Activated CD4-positive, alpha-beta T cell treated with anti-CD3 and anti-CD28 coated beads for 1 hour (primary cell): ENCODE measurements at places on chromosomes 1 and 21.
A peak's percentile ranks its signal among the peaks of the same experiment; 100 is the strongest.

- no peak for DNase-seq
These were observed 21.1 kb downstream of the SMAP2 start for GRCh38 chr1:40394491-40395172.

DNA sequence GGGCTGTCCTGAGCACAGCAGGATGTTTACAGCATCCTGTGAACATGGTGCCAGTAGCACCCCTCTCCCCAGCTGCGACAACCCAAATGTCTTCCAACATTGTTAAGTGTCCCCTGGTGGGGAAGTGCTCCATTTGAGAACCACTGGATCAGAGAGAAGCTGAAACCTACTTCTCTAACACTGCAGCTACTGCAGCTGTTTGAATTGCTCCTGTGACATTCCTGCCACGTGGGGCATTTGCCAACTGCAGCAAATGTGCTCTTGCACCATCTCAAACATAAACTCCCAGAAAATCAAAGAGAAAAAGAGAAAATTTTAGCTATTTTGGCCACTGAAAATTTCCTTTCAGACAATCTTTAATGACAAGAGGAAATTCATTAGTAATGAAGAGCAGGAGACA lies 11.0 kb downstream of the SLC2A5 start:
- DNase-seq: no peak

GRCh38 chr21:38355992-38356781 lies 99.4 kb downstream of the KCNJ15 start:
- peak; percentile 56 for DNase-seq

- no peak for DNase-seq
These were observed 24.3 kb upstream of the NBL1 start for GRCh38 chr1:19619697-19620384.

DNA sequence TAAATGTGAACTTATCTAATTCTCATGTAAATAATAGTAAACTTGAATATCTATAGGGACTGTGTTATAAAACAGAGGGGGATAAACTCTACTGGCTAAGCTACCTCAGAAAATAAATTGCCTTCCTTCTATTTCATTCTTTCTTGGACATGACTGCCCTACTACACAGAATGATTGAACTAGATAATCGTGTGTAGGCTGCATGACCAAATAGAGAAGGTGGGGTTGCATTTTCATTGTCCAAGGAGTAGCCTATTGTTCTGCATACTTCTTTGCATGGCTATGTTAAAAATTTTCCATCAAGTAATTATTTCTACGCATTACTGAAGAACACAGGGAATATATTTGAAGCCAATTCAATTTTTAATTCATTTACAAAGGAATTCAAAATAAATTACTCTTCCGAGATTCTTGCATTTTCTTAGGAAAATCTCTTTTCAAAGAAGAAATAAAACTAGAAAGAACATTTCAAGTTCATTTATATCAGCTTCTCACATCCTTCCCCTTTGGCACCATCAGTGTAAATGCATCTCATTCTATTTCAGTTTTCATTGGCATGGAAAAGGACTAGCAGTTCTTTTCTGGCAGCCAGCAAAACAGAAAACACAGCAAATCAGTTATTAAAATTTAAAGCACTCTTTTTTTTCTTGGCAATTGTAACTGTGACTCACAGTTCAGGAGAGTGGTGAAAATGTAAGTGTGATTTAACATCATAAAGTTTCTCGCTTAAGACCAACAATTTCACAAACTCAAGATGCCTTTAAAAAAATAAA lies 714.7 kb downstream of the NCAM2 start:
- DNase-seq: no peak

GRCh38 chr1:47809301-47810084 lies 187.7 kb downstream of the TRABD2B start:
- DNase-seq: no peak

DNA sequence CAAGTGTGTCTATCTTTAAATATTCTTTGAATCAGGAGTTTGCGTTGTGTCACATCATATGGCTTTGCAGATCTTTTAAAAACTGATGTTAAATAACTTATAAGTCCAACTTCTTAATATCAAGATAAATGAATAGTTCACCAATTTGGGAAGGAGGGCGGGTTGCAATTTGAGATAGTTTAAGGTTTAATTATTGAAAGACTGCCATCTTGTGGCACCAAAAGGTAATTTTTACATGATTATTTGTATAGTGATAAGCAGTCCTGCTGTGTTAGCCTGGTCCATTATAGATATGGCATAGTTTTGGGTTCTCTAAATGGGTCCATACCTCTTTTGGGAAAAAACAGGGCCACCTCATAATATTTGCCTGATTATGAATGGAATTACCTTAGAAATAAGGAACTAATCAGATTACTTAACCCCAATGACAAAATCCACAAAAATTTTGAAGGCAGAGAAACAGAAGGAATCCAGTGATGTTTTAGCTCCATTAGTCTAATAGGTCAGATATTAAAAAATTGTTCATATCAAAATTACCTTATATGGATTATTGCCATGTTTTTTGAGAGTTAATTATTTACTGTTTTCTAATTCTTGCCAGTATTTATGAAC lies 64.3 kb downstream of the PRKAA2 start:
- DNase-seq: no peak
